Activated CD4-positive, alpha-beta T cell treated with anti-CD3 and anti-CD28 coated beads, Interleukin-2, amount 50 U/mL, for 48 hours (primary cell): ENCODE measurements at places on chromosomes 11 and 22.

DNA sequence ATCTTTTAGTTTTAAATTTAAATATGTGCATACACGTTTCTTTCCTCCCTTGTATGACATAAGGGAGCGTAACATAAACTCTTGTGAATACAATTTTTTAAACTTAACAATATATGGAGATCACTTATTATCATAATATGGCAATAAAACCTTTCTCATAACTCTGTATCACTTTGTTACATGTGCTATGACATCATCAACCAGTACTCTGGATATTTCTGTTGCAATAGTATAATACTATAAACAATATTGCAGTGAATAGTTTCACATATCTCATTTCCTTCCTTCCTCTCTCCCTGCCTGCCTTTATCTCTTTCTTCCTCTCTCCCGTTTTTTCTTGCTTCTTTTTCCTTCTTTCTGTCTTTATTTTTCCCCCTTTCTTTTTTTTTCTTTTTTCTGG lies 1278.0 kb upstream of the CNTN5 start:
- no peak for DNase-seq

GRCh38 chr22:31530823-31531195 lies 34.5 kb downstream of the SFI1 start:
- no peak for DNase-seq

GRCh38 chr11:92782806-92783205 lies 186.6 kb upstream of the MTNR1B start:
- DNase-seq, result no peak

GRCh38 chr22:37151401-37151800 lies 1.7 kb upstream of the IL2RB start:
- no peak for DNase-seq

DNA sequence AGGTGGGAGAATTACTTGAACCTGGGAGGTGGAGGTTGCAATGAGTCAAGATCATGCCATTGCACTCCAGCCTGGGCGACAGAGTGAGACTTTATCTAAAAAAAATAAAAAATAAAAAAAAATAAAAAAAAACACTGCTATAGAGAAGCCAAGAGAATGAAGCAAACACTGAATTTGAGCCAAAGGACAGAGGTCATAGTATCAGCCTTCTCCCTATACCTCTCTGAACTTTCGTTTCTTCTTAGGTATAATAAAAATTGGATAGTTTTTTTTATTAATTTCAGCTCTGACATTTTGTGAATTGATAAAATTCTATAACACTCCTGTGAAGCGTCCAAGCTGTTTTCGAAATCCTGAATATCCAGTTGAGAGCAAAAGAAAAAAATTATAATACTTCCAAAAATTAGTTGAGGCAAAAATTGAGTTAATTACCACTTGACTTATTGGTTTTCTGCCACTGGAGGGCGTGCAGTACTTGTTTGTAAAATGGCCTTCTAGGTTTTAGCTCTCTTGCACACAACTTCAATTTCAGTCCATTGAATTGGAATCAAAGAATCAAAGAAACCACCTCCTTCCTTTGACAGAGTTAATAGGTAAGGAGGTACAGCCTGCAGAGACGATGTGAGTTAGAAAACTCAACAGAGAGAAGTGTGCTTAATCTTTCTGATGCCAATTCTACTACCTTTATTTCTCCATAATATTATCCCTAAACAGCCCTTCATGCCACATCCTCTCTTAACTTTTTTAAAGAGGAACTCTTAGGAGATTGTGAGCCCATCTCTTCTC lies 143.2 kb downstream of the BBOX1 start:
- peak; percentile 36 for DNase-seq

GRCh38 chr11:84594602-84595001 lies 1032.5 kb downstream of the DLG2 start:
- no peak for DNase-seq

DNA sequence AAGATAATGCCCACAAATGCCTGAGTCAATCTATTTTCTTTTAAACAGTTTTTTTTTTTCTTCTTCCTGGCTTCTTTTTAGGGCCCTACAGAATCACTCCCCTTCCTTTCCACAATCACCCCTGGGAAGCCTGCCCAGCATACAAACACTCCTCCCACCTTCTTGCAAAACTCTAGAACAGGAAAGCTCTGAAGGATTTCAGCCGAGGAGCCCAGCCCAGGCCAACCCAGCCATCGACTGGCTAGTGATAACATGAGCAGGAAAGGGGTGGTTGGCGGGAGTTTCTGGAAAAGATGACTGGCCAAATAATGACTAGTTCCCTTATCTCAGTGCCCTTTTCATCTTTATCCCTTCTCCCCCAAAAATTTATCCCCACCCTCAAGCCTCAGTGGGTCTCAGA lies 68.2 kb downstream of the USP35 start:
- no peak for DNase-seq

- no peak for DNase-seq
Observed at GRCh38 chr11:130849215-130849568, 67.1 kb downstream of the SNX19 start.

GRCh38 chr22:44360668-44361381 lies 48.1 kb upstream of the SHISAL1 start:
- no peak for DNase-seq

DNA sequence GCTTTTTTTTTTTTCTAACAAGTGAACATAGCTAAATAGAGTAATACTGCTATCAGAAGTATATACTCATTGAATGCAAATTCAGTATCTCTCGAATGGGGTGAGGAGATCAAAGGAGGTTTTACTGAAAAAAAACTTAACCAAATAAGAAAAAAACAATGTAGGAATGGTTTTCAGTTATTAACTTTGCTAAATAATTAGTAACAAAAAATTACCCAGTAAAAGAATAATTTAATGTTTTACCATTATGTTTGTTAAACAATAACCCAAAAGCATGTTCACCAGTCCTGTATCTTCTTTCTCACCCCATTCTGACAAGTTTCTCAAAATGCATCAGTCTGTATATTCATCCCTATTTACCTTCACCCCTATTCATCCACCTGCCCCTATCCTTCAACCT lies 22.6 kb upstream of the CTSC start:
- no peak for DNase-seq

DNA sequence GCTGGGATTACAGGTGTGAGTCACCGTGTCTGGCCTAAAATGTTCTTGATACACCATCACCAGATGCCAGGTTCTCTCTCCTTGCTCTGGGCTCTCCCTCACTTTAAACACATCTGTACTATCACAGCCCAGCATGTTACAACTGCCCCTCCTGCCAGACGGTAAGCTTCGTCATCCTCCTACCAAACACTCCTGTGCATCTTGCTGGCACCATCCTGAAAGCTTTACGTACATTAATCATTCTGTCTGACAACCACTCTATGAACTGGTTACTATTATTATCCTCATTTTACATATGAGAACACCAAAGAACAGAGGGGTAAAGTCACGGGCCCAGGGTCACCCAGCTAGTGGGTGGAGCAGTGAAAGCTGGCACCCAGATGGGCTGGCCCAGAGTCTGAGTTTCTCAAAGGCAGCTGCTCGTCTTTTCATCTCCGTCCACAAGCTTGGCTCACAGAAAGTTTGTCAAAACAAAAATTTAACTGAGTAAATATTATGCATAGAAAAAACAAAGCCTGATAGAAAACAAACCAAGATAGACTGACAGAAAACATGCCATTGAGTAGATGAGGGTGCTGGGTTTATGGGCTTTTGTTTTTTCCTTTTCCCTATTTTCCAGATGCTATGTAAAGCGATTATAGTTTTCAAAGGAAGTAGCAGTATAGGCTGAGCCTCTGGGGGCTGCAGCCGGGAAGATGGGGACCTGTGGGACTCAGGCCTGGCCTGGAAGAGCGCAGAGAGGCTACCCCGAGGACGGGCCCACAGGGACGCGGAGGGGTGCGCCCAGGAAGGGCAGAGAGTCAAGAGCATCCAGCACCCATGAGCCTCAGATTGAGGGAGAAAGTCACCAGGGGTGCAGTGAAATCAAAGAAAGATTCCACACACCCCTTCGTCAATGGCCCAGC lies 9.5 kb downstream of the PLA2G6 start:
- no peak for DNase-seq

DNA sequence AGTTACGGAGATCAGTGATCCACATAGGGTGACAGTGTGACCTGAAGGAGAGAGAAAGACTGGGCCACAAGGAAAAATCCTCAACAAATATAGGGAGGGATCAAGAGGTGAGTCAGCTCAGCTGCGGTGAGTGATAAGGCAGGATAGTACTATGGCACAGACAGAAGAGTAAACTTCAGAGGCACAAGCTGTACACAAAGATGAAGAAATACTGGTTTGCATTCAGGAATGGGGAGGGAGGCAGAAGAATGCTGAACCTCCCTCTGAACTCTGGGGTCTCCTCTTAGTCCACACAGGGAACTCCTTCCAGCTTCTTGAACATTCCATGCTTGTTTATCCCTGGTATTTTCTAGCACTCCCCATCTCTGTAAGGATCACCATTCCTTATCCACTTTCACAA lies 162.7 kb downstream of the BARX2 start:
- DNase-seq, result no peak

GRCh38 chr22:36148411-36148810 lies 12.1 kb downstream of the APOL3 start:
- no peak for DNase-seq

- DNase-seq, result no peak
Observed at GRCh38 chr22:43704051-43704450, 108.1 kb downstream of the EFCAB6 start.

DNA sequence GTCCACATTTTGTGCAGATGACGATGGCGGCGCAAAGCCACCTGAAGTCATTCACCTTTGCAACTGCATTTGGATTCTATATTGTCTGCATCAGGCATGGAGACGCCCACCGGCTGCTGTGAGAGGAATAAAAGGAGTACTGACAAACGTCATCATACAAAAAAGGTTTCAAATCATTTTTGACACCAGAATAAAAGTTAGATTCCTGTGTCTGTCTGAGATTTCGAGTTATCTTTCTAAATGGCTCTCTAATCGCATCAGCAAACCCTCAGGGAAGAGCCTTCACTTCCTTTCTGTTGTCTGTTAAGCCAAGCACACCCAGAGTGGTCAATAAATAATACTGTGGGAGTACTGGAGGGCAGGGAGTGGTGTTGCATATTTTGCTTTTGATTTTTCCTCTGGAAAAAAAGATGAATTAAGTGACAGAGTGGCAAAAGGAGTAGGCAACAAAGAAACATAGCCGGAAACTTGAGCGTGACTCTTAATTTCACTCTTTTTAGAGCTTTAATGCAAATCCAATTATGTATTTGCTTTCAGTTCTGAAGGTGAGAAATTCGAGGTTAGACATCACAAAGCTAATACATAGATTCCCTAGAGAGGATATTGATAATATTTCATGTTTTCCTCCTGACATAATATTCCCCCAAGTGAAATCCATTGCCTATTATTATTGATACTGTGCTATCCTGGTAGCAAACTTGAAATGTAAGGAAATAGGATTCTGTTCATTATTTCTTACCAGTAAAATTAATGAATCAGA lies 150.8 kb upstream of the MTMR2 start:
- DNase-seq, result no peak

DNA sequence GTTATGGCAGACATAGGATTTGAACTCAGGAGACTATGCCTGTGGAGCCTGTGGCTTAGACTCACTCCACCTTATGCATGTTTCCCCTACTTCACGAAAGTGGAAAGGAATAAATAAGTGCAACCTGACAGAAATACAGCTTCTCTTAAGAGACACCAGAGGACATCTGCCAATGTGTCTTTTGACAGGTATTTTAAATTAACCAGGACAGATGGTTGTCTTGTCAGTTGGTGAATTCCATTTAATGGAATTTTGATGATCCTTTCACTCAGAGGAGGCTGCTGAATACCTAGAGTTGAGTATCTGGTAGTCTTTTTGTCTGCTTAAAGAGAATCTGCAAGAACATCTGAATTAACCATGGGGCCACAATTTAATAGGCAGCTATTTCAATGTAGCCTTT lies 46.1 kb downstream of the NELL1 start:
- no peak for DNase-seq

DNA sequence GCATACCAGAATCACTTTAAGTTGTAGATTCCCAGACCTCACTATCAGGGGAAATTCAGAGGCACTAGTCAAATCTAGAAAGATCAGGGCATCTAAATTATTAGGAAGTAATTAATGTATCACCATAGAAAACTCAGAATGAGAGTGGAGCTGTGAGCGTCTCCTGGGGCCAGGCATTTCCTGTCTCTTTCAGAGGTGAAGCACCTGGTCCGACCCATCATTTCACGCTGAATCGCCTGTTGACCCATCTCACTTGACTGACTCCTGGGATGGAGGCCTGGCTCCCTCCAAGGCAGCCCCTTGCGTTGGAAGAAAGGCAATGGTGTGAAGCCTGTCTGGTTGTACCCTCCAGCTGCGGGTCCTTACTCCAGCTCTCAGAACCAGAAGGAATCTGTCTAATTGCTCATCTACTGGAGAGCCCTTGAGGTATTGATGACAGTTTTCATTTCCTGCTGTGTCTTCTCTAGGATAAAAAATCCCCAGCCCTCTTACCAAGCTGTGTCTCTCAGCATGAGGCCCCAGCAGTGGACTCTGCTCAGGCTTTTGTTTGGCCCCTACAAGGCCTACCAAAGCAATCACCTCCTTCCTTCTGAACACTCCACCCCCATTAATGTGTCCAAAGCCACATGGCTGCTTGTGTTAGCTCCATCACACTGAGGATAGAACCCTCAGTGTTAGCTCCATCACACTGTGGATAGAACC lies 93.2 kb upstream of the SYT13 start:
- no peak for DNase-seq

DNA sequence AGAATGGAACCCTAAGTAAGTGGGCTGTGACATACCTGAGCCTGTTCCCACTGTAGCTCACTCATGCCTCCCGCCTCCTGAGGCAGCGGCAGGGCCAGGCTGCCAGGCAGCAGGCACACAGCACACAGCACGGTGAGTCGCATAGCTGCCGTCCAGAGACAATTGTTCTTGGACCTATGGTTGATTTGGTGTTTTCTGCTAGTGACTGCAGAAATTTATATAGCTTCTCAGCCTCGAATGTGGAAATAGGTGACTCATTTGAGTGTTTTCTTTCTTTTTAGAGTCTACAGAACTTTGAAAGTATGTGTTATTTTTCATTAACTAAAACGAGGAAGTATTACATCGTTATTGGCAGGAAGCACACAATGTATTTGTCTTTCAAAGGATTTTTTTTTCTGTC lies at the start of gene MMP7:
MMP7 (minus strand) TSS at position 190 of the 400 bp plus-strand sequence; CDS start at position 143, 47 bp downstream.
- no peak for DNase-seq

GRCh38 chr11:116073854-116074837 lies 569.9 kb upstream of the CADM1 start:
- DNase-seq, result no peak

DNA sequence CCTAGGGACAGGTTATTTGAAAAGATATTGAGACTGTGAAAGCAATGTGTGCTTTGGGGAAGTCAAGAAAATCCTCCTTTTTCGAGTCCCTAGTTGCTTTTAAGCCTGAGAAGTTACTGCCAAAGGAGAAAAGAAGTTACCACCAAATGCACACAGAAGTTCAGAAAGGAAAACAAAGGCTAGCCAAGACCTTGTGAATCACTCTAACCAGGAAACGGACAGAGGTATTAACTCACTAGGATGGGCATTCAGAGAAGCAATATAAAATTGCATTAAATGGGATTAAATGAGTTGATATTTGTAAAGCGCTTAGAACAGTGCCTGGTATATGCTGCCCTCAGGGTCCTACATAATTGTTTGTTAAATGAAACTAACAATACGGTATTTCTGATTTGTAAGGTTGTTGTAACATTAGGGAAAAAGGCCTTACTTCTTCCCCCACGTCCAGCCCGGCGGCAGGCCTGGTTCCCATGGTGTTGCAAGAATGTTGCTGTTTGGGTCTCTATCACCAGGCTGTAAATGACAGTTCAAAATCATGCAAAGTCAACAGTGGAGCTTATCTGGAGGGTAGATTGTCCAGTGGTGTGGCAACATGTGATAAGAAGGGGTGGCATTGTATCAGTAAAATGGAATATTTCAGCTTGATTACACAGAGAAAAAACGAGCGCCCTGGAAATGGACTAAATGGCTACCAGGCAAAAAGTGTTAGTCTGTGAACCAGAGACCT lies 7.1 kb downstream of the TMA7B start:
- DNase-seq, result no peak

GRCh38 chr11:132999516-132999915 lies 532.8 kb downstream of the OPCML start:
- DNase-seq, result no peak
